ENCODE measurements at places on chromosomes 3 and 15. TPM values are rescaled to one million over a fixed set of nuclear protein-coding genes. Genes with fewer than 3 reads are reported as not detected.

- DNase-seq, result no peak
These were observed 51.9 kb downstream of the TTBK2 start for GRCh38 chr15:42868683-42869082.

GRCh38 chr3:184184546-184185230, 1.3 kb upstream of the ABCF3 start:
- no peak for DNase-seq

Gene UBXN7
- polyA plus RNA-seq, result 37.9 TPM

DNA sequence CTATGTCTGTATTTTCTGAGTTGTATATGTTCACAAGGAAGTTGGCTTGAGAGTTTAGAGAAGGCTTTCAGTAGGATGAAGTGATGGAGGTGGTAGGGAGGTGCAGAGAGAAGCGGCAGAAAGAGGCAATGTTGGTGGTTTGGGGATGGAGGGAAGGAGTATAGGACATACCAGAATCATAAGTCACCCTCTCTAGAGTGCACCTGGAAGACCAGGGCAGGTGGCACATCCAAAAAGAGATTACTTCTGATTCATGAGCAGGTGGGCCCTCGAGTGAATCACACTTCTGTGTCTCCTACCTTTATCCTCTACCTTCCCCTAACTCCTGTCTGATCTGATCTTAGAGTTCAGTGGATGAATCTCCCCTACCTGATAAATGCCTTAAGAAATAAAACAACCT, 41.8 kb upstream of the MRPL3 start:
- DNase-seq, result no peak

Gene GAP43
- polyA plus RNA-seq, result 0.60 TPM

DNA sequence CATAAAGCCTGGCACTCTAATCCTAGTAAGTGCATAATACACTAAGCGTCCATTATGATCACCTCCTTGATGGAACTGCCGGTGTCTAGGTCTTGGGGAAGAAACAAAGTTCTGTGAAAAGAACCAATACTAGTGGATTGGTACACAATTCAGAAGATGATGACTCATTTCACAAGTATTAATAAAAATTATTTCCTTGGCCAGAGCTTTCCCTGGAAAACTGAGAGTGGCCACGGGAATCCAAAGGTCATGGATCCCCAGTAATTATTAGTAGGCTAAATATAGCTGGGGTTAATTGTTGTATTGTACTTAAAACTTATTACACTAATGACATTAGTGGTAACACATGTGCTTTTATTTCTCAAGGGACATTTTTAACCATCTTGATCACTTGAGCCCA, 808.0 kb upstream of the NR2F2 start:
- no peak for DNase-seq

- DNase-seq, result no peak
These were observed 10.3 kb downstream of the USF3 start for GRCh38 chr3:113685956-113686721.

Gene FSD2
- 0.18 TPM for polyA plus RNA-seq

Gene PLXNA1
- 31.8 TPM for polyA plus RNA-seq

Gene UBAP1L
- polyA plus RNA-seq, result 4.3 TPM

DNA sequence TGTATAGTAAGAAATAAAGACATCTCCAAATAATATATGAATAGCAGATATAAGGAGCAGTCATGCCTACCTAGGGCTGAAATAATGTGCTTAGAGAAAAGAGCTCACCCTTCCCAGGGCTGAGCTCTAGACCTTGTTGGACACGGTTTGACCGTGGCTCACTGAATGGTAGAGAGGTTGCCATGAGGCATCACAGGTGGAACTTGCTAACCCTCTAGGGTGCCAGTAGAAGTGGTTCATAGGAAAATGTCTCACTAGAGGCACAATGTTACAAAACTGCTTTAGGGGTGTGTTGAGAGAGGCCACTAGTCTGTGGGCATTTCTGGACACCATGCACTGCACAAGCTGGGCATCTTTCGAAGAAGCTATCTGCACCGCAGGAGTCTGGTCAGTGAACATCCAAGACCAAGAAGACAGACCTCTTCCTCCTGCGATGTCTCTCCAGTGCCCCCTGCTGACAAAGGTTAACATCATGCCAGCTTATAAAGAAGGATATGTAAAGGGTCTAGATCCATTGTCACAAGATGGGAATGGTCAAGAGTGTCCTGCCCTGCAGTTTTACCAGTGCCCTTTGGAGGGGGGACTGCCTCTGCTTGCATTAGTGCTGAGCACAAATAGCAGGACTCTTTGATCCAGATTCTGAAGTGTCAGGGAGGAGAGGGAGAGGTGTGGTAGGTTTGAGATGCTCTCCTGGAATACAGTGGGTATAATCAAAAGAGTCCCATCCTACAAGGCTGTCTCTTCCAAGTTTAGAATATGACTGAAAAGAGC, 266.8 kb downstream of the ZNF385D start:
- peak; percentile 39 for DNase-seq

Gene RNU5B-1
- not detected for polyA plus RNA-seq

GRCh38 chr15:72916897-72917296, 133.3 kb upstream of the ADPGK start:
- DNase-seq, result no peak

Gene COL6A5
- not detected for polyA plus RNA-seq

DNA sequence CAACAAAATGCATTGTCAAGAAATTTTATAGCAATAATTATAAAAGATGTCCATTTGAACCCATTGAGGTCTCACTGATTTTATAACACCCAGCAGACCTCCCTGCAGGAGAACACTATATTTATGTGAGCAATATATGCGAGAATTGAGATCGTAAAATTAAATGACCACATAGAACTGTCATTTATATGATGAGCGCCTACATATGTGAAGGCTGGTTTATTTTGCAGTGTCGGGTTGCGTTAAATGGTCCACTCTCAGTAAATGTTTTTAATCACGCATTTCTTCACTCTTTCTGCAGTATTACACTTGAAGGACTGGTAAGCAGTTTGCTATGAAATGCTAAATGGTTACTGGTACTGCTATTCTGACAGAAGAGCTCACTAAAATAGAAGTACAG, 408.5 kb upstream of the AGTR1 start:
- DNase-seq, result peak; percentile 38

Gene GOLGA8R
- polyA plus RNA-seq, result 8.0 TPM

Gene PDCD6IP
- polyA plus RNA-seq, result 130 TPM

Gene GASK1A
- 4.9 TPM for polyA plus RNA-seq

Gene NLGN1
- 2.2 TPM for polyA plus RNA-seq

Gene FAM81A
- 33.7 TPM for polyA plus RNA-seq

- DNase-seq, result no peak
These were observed 208.8 kb upstream of the IL12A start for GRCh38 chr3:159779883-159780282.

Gene TLE3
- polyA plus RNA-seq, result 38.1 TPM

DNA sequence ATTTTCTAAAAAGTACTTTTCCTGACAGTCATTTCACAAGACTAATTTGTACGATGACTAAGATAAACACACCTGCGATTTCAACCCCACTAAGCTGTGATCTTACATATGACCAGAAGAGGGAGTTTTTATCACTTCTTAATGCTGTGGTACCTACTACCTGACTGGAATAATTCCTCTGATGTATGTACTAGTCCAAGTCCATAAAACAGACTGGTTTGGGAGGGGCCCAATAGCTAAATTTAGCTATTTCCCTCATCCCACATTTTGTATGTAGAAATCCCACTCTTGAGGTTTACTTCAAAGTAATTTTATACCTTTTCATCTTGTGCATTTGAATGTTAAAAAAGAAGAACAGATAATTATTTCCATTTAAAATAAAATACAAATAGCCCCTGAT, 49.7 kb upstream of the SCAANT1 start:
- DNase-seq, result no peak

DNA sequence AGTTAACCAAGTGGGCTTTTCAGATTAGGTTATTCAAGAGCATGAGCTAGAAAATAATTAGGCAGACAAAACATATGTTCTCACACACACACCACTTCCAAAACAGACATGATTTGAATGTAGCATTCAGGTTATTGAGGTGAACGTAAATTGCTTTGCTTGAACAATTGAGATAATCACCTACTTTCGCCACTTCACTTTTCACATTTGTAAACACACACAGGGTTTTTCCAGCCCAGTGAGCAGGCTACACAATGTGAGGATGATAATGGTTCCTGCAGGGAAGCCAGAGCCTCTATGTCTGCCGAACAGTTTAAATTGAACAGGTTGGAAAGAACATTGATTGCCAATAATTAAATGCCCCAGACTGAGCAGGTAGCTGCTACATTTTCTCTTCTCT, 560.8 kb downstream of the OCA2 start:
- DNase-seq, result no peak

Measured in renal pelvis (tissue), 12 donors.